NCI-H2029 treated with DMSO at 0.1 percent for 48 hours (cell line): ENCODE measurements at places on chromosomes 11 and 22.

GRCh38 chr11:22044126-22044525 is 148.8 kb upstream of the ANO5 start:
- DNase-seq, result no peak

DNA sequence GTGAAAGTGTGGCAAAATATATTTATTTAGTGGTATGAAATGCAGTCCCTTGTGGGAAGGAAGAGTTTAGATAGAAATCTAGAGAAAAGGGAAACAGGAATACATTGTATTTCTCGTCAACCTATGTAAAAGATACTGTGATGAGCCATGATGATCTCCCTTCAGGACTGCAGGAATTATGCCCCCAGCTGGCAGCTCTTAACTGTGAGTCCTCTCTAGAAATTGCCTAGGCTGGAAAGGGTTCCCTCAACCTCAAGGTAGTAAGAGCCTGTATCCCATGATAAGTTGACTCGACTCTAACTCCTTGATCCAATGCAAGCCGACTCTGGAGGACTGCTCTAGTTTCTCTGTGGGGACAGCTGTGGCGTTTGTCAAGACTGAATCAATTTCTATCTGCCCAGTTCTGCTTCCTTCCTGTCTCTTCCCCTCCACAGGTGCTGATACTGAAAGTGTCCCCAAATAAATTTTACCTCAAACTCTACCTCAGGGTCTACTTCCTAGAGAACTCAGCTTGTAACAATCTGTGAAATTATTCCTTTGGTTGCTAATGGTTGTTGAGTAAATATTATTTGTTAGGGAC is 897.3 kb downstream of the METTL15 start:
- no peak for DNase-seq

- DNase-seq, result no peak
Observed at GRCh38 chr11:113542420-113542819, 67.2 kb upstream of the DRD2 start.

GRCh38 chr11:76054330-76054729 is 152.0 kb downstream of the WNT11 start:
- no peak for DNase-seq

GRCh38 chr11:35515224-35515623 is 10.2 kb downstream of the PAMR1 start:
- DNase-seq, result no peak

GRCh38 chr11:96013461-96014213 is 89.7 kb upstream of the MTMR2 start:
- no peak for DNase-seq

DNA sequence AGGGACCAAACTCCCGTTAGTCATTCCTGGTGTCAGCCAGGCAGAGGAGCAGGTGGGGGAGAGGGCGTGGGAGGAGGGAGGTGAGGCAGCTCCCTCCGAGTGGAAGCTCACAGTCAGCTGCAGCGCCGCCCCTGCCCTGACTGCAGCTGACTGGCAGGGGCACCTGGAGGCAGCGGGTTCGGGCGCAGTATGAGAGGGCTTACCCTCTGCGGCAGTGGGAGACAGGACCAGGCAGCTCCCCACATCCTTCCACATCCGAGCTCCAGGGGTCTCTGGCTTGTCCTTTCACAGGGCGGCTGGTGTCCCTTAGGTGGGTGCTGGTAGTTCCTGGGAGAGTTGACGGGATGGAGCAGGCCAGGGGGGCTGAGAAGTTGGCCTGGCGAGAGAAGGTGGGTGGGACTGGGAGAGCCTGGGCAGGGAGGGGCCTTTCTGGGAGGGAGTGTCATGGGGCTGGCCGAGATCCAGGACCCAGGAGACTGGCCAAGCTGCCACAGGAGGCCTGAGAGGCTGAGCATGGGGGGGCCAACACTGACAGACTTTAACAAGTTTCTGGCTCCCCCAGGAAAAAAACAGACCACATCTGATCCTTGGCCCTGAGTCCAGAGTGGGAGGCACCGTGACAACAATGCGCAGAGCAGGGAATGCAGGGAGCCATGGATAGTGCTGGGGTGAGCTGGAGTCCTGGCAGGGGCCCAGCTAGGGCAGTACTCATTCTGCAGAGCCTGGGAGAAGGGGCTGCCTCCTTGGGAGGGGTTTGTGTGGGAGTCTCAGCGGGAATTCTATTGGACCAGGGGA is 4.9 kb downstream of the ADORA2A start:
- DNase-seq, result no peak

GRCh38 chr22:43131773-43132501 is 11.3 kb downstream of the MCAT start:
- DNase-seq, result no peak

DNA sequence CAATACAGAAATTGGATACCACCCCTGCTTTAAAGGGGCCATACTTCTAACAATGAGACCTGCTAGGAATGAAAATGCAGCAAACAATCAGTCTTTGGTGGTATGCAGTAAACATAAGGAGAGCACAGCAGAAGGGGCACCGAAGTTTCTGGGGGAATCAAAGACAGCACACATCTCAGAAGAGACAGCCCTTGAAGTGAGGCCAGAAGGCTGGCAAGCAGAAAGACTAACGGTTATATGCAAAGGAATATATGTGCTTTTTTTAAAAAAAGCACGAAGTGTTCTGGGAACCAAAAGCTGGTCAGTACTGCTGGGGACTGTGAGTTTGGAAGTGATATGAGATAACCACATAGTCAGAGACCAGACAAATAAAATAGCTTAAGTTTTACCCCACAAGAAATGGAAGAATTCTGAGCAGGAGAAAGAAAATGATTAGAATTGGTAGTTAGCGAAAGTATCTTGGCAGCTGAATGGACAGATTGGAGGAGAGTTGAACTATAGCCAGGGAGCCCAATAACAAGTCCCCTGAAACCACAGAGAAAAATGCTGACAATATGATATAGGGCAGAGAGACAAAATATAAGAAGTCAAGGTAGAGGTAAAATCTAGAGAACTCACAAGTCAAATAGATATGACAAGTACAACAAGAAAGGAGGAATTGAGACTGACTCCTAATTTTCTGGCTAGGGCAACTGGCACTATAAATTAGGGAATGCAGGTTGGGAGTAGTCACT is 125.7 kb downstream of the MRTFA start:
- DNase-seq, result no peak
